ENCODE measurements at places on chromosomes 7 and 10. TPM values are rescaled to one million over a fixed set of nuclear protein-coding genes. Genes with fewer than 3 reads are reported as not detected.

SEC31B gene
- total RNA-seq: 15.4 TPM

TET1 gene
- 0.44 TPM for total RNA-seq

DNA sequence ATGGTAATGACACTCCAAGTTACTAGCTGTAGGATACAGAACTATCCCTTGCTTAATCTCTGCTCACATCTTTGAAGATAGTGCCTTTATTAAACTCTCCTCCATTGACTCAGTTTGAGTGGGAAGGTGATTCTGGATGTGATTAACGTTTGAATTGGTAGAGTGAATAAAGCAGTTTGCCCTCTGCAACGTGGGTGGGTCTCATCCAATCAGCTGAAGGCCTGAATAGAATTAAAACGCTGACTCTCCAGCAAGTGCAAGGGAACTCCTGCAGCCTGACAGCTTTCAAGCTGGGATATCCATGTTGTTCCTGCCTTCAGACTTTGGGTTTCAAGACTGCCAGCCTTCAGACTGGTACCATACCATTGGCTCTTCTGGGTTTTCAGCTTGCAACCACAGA is 21.6 kb downstream of the KLF14 start:
- no peaks in the 10 kb centered on the region for H3K36me3 ChIP-seq
- H3K27me3 ChIP-seq: peaks cover 4% of the 10 kb centered on the region
- H3K4me3 ChIP-seq: no peak overlapping the region
- DNase-seq: no peak
- no peaks in the 10 kb centered on the region for H3K4me1 ChIP-seq

GRCh38 chr7:27967639-27968038 is 213.0 kb downstream of the JAZF1 start:
- H3K4me1 ChIP-seq: peaks cover 11% of the 10 kb centered on the region
- H3K27ac ChIP-seq: no peak overlapping the region
- no peak for DNase-seq
- no peaks in the 10 kb centered on the region for H3K27me3 ChIP-seq
- H3K4me3 ChIP-seq: no peak overlapping the region
- H3K36me3 ChIP-seq: no peaks in the 10 kb centered on the region

DNA sequence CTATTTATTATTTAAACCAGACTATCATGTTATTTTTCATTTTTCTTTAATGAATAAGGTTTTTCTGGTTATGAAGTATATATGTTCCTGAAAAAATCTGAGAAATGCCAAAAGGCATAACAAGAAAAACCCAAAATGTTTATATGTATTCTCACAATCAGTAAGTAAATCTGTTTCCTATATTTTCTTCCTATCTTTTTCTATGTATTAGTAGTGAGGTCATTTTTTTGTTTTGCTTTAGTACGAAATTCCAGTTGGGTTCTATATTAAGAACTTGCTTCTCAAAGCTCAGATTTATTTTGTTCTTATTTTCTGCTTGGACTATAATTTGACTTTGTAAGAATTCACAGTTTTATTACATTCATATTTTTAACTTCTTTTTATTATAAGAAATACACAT is 287.5 kb upstream of the NFE2L3 start:
- H3K4me3 ChIP-seq: no peak overlapping the region
- H3K4me1 ChIP-seq: peaks cover 15% of the 10 kb centered on the region
- H3K36me3 ChIP-seq: no peaks in the 10 kb centered on the region
- H3K27ac ChIP-seq: no peak overlapping the region
- H3K27me3 ChIP-seq: peaks cover 86% of the 10 kb centered on the region

KIF5B gene
- total RNA-seq: 98.5 TPM

VPS50 gene
- 28.2 TPM for total RNA-seq

NRCAM gene
- total RNA-seq: 0.74 TPM

DNA sequence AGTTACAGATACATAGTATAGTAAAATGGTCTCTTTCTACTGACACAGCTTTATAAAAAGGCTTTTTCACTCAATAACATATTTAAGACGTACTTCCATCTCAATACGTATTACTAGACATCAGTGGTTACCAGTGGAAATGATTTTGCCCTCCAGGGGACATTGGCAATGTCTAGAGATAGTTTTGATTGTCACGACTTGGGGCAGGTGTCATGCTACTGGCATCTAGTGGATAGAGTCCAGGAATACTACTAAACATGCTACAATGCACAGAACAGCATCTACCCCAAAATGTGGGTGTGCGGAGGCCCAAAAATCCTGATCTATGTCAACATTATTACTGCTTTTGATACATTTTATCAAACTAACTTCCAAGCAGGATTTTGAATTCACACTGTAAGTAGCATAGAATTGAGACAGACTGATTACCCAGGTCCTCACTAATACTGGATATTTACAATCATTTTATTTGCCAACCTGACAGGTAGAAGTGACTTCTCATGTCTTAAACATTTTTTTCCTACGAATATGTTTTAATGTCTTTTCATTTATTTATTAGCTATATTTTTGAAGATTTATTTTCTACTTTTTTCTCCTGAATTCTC is 53.8 kb downstream of the HGF start:
- H3K4me1 ChIP-seq: no peaks in the 10 kb centered on the region
- no peak overlapping the region for H3K4me3 ChIP-seq

LGI1 gene
- total RNA-seq: not detected

MUC3A gene
- not detected for total RNA-seq

- H3K36me3 ChIP-seq: peaks cover 18% of the 10 kb centered on the region
- peak; percentile 39 for DNase-seq
- H3K27me3 ChIP-seq: no peaks in the 10 kb centered on the region
- no peaks in the 10 kb centered on the region for H3K4me1 ChIP-seq
- H3K27ac ChIP-seq: no peak overlapping the region
These were observed 86.1 kb upstream of the DNAJB6 start for GRCh38 chr7:157250605-157251228.

- H3K36me3 ChIP-seq: no peaks in the 10 kb centered on the region
- H3K4me3 ChIP-seq: no peak overlapping the region
- peaks cover under 1% of the 10 kb centered on the region for H3K4me1 ChIP-seq
- DNase-seq: no peak
These were observed 2.0 kb downstream of the CLDN4 start for GRCh38 chr7:73832806-73833205.

EN2 gene
- not detected for total RNA-seq

- H3K4me1 ChIP-seq: no peaks in the 10 kb centered on the region
- no peak for DNase-seq
- H3K27me3 ChIP-seq: no peaks in the 10 kb centered on the region
These were observed 142.7 kb upstream of the PCBD1 start for GRCh38 chr10:71031026-71031425.

CRHR2 gene
- not detected for total RNA-seq

DNA sequence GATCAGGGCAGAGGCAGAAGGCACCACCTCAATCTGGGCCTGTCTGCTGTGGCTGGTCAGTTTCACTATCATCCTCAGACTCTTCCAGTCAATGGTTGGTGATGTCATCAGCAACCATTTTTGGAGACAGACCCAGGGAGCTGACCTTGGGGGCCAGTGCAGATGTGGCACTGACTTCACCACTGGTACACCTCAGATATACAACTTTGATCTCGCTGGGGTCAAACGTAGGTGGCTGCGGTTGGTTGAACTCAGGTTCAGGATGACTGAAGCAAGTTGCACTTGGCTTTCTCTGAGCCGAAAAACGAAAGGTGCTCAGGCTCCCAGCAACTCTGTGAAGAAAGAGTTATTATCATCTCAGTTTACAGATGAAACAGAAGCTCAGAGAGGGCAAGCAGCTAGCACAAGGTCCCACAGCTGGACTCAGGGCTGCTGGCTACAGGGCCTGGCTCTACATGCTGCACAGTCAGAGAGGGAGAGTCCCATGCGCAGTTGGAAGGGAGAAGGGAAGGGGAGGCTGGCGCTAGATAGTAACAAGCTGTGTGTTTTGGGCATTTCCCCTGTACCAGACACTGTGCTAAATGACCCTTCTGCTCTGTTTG is 27.2 kb downstream of the ANKRD16 start:
- H3K36me3 ChIP-seq: no peaks in the 10 kb centered on the region
- no peak for DNase-seq
- no peaks in the 10 kb centered on the region for H3K27me3 ChIP-seq
- no peaks in the 10 kb centered on the region for H3K4me1 ChIP-seq

LIPJ gene
- total RNA-seq: not detected

- DNase-seq: no peak
- H3K4me3 ChIP-seq: no peak overlapping the region
- no peaks in the 10 kb centered on the region for H3K4me1 ChIP-seq
- H3K27me3 ChIP-seq: no peaks in the 10 kb centered on the region
These were observed 129.2 kb downstream of the SORBS1 start for GRCh38 chr10:95431900-95432342.

DNA sequence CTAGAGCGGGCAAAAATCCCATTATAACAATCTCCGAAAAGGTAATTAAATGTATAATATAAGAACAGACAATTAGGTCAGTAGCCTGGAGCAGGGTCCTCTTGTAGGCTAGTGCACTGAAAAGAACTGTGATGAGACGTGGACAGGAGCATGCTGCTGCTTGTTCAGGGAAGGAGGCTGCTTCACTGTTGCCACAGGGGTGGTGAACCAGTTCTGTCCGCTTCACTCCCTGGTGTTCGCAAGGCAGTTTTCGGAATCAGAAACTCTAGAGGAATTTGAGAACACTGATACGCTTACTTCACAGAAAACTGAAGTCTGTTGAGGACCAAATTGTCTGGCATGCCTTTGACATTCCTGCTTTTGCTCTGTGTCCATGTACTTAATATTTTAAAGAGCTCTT is 17.4 kb downstream of the ZNRF2 start:
- H3K36me3 ChIP-seq: no peaks in the 10 kb centered on the region
- H3K27me3 ChIP-seq: no peaks in the 10 kb centered on the region
- H3K4me3 ChIP-seq: no peak overlapping the region
- no peak for DNase-seq
- H3K4me1 ChIP-seq: peaks cover 19% of the 10 kb centered on the region

- DNase-seq: peak; percentile 35
- peak overlapping the region; percentile 12 for H3K27ac ChIP-seq
- peak overlapping the region; percentile 71 for H3K4me3 ChIP-seq
- no peaks in the 10 kb centered on the region for H3K36me3 ChIP-seq
These were observed 276.1 kb downstream of the DNAJB6 start for GRCh38 chr7:157612664-157613561.

OR2A12 gene
- total RNA-seq: not detected

PHTF2 gene
- 39.3 TPM for total RNA-seq
